Caki2 (cell line): ENCODE measurements at places on chromosomes 6 and 20. TPM values are rescaled to one million over a fixed set of nuclear protein-coding genes. Genes with fewer than 3 reads are reported as not detected.

Gene ADGB
- not detected in 2 replicates for total RNA-seq

Gene CLIC5
- total RNA-seq = not detected in 2 replicates

Gene FBXL4
- total RNA-seq = 11.3 and 21.3 TPM in 2 replicates

Gene RBM24
- 2.4 and 4.7 TPM in 2 replicates for total RNA-seq

Gene MTFR2
- 10.6 and 14.2 TPM in 2 replicates for total RNA-seq

Gene PKIB
- 45.8 and 89.3 TPM in 2 replicates for total RNA-seq

Gene SLC17A9
- total RNA-seq = 4.5 and 5.5 TPM in 2 replicates

Gene BPIFB4
- total RNA-seq = not detected in 2 replicates

- DNase-seq = no peak
Observed at GRCh38 chr20:41615676-41616075, 2.5 kb downstream of the CHD6 start.

- DNase-seq = no peak
Observed at GRCh38 chr6:13368731-13369115, 40.4 kb upstream of the TBC1D7 start.

GRCh38 chr6:54196905-54197304 lies 85.7 kb downstream of the MLIP start:
- no peak for DNase-seq

DNA sequence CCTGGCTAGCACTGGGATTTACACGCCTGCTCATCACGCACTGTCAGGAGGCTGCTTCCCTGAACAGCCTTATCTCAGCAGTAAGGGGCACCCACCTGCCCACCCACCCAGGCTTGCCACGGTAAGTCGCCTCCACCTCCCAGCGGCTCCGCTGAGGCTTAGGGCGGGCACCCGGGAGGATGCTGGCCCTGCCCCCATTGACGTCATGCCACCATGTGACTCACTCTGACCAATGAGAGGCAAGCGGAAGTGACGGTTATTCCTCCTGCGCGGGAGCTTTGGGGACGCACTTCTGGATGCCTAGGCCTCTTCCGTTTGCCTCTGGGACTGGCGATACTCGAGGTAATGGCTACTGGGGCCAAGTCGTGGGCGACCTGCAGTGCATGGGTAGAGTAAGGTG lies 256.8 kb downstream of the QKI start:
- no peak for DNase-seq

- no peak for DNase-seq
Observed at GRCh38 chr6:149045404-149045803, 272.1 kb upstream of the TAB2 start.

GRCh38 chr20:29497261-29497671 lies 1760.2 kb upstream of the DEFB115 start:
- DNase-seq = no peak

- DNase-seq = no peak
Observed at GRCh38 chr6:89406141-89406540, 5.9 kb downstream of the RRAGD start.

GRCh38 chr20:19113343-19113930 lies 99.0 kb upstream of the SLC24A3 start:
- DNase-seq = no peak

DNA sequence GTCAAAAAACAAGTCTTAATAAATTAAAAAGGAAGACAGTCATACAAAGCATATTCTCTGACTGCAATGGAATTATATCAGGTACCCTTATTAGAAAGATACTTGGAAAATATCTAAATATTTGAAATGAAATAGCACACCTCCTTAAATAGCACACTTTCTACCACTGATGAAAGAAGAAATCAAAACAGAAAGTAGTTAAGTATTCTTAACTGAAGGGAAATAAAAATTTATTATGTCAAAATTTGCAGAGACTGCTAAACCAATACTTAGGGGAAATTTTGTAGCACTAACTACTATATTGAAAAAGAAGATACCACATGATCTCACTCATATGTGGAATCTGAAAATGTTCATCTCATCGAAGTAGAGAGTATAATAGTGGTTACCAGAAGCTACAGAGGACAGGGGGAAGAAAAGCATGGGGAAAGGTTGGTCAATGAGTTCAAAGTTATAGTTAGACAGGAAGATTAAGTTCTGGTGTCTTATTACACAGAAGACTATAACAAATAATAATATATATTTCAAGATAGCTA lies 112.2 kb downstream of the ASCC3 start:
- no peak for DNase-seq

DNA sequence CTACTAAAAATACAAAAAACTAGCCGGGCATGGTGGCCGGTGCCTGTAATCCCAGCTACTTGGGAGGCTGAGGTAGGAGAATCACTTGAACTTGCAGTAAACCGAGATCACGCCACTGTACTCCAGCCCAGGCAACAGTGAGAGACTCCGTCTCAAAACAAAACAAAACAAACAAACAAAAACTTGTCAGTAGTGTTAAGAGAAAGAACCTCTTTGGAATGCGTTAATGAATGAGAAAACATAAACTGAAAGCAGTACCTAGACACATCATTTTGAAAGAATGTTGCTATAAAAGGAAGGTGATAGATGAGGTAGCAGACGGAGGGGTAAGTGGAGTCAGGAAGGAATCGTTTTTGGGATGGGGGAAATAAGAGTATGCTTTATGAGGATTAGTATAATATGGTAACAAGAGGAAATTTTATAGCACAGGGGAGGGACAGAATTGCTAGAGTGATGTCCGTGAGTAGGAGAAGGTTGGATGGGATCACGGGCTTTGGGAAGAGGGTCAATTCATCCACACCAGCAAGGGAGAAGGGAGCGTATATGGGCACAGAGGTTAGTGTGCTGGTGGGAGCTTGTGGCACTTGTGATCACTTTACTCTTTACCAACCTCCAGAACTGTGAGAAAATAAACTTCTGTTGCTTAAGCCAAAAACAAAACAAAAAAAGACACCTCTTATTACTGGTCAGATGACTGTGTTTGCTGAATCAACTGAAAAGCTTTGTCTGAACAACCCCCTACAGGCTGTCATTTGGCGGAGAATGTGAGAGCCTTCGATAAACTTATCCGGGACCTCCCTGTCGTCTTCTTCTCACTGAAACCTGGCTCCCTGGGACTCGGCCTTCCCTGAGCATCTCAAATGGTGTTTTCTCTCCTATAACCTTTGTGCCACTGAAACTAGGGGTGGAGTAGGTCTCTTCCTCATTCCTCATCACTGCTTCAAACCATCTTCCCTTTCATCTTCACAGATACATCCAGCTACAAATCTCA lies 48.9 kb upstream of the TFAP2A start:
- DNase-seq = peak; percentile 45

- DNase-seq = no peak
Observed at GRCh38 chr6:136790411-136791295, 1.6 kb downstream of the MAP3K5 start.
